ENCODE measurements at places on chromosomes 6 and 20.

DNA sequence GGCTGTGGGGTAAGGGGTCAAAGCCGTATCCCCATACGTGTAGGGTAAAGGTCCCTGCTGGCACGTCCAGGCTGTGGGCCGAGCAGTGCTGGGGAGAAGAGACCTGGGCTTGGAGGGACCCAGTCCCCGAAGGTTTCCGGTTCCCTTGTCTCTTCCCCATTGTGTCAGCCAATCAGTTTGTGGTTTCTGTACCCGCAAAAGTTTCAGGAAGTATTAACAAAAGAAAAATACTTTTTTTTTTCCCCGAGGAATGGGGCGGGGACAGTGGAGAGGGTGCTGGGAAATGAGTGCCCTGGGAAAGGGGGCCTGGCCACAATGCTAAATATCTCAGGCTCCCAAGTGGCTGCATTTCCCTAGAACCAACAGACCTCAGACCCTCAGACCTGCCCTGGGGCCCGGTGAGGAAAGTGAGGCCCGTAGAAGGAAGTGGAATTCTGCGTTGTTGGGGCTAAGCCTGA, 15.2 kb upstream of the AMD1 start:
- DNase-seq, result no peak

GRCh38 chr6:128822271-128822670, 60.7 kb upstream of the LAMA2 start:
- DNase-seq, result no peak

GRCh38 chr6:129607581-129608186, 102.3 kb downstream of the ARHGAP18 start:
- DNase-seq, result no peak

DNA sequence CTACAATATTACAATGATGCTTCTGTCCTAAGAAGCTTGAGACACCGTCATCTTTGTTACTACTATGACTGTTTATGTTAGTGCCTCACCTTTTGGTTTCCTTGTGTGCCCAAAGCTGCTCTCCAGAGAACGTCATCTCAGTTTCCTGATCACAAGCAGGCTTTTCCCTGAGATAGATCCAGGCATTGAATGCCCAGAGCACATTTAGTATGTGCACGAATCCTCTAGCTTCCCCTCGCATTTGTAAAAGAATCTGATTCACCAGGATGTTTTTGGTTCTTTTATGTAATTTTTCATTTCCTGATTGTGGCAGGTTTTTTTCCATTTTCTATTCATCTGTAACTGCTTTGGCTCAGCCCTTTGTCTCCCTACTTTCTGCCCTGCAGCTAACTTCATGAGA, 100.2 kb upstream of the TMEM181 start:
- no peak for DNase-seq

- no peak for DNase-seq
Observed at GRCh38 chr20:61881416-61881815, 184.3 kb downstream of the TAF4 start.

GRCh38 chr6:4102687-4103244, 23.8 kb upstream of the FAM217A start:
- DNase-seq, result no peak

- DNase-seq, result peak; percentile 54
Observed at GRCh38 chr6:125858427-125859320, 67.9 kb downstream of the NCOA7 start.
